Kidney (tissue), 22 donors: ENCODE measurements at places on chromosomes 6 and 20. TPM values are rescaled to one million over a fixed set of nuclear protein-coding genes. Genes with fewer than 3 reads are reported as not detected.

CSE1L gene
- total RNA-seq: 39.6 TPM

GRCh38 chr6:11806561-11807317 is 28.1 kb upstream of the ADTRP start:
- H3K36me3 ChIP-seq: no peaks in the 10 kb centered on the region
- no peaks in the 10 kb centered on the region for H3K27me3 ChIP-seq
- no peak overlapping the region for H3K4me3 ChIP-seq
- H3K4me1 ChIP-seq: peaks cover 7% of the 10 kb centered on the region
- DNase-seq: no peak

PNLDC1 gene
- total RNA-seq: not detected

EYS gene
- not detected for total RNA-seq

- H3K4me1 ChIP-seq: peaks cover 13% of the 10 kb centered on the region
- H3K27me3 ChIP-seq: peaks cover 54% of the 10 kb centered on the region
- no peak overlapping the region for H3K27ac ChIP-seq
- H3K4me3 ChIP-seq: peak overlapping the region; percentile 57
- peak; percentile 47 for DNase-seq
Measured at GRCh38 chr6:30100585-30101443, 12.1 kb downstream of the TRIM31 start.

NELFE gene
- 62.0 TPM for total RNA-seq

GRCh38 chr6:91088515-91088914 is 501.6 kb upstream of the MAP3K7 start:
- H3K27ac ChIP-seq: no peak overlapping the region
- no peak for DNase-seq
- no peaks in the 10 kb centered on the region for H3K4me1 ChIP-seq
- H3K4me3 ChIP-seq: no peak overlapping the region
- no peaks in the 10 kb centered on the region for H3K36me3 ChIP-seq
- no peaks in the 10 kb centered on the region for H3K27me3 ChIP-seq

GRCh38 chr20:41213150-41213820 is 75.9 kb downstream of the PLCG1 start:
- H3K27me3 ChIP-seq: no peaks in the 10 kb centered on the region
- DNase-seq: no peak
- no peak overlapping the region for H3K27ac ChIP-seq
- H3K4me3 ChIP-seq: no peak overlapping the region
- H3K36me3 ChIP-seq: no peaks in the 10 kb centered on the region

DNA sequence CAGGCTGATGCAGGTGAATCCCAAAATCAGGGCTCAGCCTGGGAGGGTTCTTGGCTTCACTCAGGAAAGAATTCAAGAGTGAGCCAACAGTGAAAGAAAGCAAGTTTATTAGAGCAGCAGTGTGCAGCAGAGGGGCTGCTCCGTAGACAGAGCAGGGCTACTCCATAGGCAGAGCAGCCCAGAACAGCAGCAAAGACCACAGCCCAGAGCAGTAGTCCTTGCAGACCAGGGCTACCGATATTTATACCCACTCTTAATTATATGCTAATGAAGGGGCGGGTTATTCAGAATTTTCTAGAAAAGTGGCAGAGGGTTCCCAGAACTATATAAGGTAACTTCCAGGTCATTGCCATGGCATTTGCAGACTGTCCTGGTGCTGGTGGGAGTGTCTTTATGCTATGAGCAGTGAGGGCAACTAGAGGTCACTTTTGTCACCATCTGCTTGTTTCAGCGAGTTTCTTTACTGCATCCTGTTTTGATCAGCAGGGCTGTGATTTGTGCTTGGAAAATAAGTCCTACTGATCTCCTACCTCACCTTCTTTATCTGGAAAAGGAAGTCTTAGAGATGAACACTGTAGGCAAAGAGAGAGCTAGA is 39.8 kb upstream of the PTPN1 start:
- no peaks in the 10 kb centered on the region for H3K27me3 ChIP-seq
- DNase-seq: peak; percentile 62
- peak overlapping the region; percentile 59 for H3K27ac ChIP-seq
- no peaks in the 10 kb centered on the region for H3K36me3 ChIP-seq
- no peaks in the 10 kb centered on the region for H3K4me1 ChIP-seq

DNA sequence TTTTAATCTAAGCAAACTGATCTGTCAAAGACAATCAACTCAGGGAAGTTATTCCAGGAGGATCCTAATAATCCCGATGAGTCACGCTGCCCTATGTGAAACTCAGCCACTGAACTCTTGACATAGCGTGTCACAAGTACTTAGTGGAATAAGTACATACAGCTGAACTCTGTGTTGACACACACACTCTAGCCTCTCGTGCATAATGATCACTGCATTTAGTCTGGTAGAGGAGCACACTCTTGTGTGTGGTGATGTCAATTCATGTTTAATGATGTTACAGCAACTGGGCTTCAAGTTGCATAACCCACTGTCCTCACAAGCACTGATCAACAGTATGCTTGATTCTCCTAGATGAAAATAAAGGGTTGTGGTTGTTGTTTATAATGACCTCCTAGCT is 148.3 kb downstream of the HACE1 start:
- no peaks in the 10 kb centered on the region for H3K27me3 ChIP-seq
- H3K4me3 ChIP-seq: no peak overlapping the region
- no peak for DNase-seq
- H3K36me3 ChIP-seq: no peaks in the 10 kb centered on the region
- H3K4me1 ChIP-seq: no peaks in the 10 kb centered on the region
- no peak overlapping the region for H3K27ac ChIP-seq

TMEM200A gene
- 17.9 TPM for total RNA-seq

GRCh38 chr6:39530201-39530759 is 194.9 kb downstream of the KIF6 start:
- H3K27me3 ChIP-seq: no peaks in the 10 kb centered on the region
- H3K4me1 ChIP-seq: no peaks in the 10 kb centered on the region
- H3K27ac ChIP-seq: no peak overlapping the region
- H3K36me3 ChIP-seq: no peaks in the 10 kb centered on the region
- H3K4me3 ChIP-seq: no peak overlapping the region

GRCh38 chr6:82364087-82365015 is 734 bp downstream of the TPBG start:
- H3K36me3 ChIP-seq: no peaks in the 10 kb centered on the region
- H3K4me1 ChIP-seq: no peaks in the 10 kb centered on the region
- H3K27ac ChIP-seq: peak overlapping the region; percentile 75
- DNase-seq: peak; percentile 81
- peak overlapping the region; percentile 79 for H3K4me3 ChIP-seq

NT5DC1 gene
- 41.7 TPM for total RNA-seq

GRCh38 chr6:30820193-30820592 is 64.1 kb upstream of the DDR1 start:
- H3K27me3 ChIP-seq: no peaks in the 10 kb centered on the region
- no peaks in the 10 kb centered on the region for H3K36me3 ChIP-seq
- H3K4me3 ChIP-seq: no peak overlapping the region
- peaks cover 7% of the 10 kb centered on the region for H3K4me1 ChIP-seq

CLDN20 gene
- not detected for total RNA-seq

DNA sequence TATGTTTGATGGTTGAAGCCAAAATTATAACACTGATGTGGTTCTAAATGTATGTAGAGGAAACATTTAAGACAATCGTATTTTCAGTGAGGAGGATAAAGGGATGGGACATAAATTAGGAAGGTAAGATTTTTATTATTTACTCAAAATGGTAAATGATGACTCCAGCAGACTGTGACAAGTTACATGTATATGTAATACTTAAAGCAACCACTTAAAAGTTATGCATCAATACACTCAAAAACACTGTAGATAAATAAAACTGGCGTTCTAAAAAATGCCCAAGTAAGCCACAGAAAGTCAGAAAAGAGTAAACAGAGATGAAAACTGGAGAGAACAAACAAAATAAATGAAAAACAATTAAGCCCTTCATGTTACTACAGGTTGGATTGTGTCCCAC is 18.7 kb downstream of the HLA-DMB start:
- no peaks in the 10 kb centered on the region for H3K4me1 ChIP-seq
- H3K27me3 ChIP-seq: no peaks in the 10 kb centered on the region
- no peak overlapping the region for H3K27ac ChIP-seq
- DNase-seq: no peak
- no peaks in the 10 kb centered on the region for H3K36me3 ChIP-seq
- H3K4me3 ChIP-seq: no peak overlapping the region

DNA sequence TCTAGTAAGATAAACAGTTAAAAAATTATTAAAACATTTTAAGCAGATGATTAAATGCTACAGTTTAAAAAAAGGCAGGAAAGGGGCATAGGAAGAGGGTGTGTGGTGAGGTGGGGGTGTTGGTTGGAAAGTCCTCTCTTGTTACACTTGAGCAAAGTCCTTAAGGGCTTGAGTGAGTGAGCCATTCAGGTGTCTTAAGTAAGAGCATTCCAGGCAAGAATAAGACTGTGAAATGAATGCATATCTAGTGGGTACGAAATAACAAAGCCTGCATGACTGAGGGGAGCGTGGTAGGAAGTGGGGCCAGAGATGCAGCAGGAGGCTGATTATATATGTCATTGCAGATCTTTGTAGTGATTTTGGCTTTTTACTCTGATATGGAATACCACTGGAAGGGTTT is 5.1 kb downstream of the CDKAL1 start:
- no peaks in the 10 kb centered on the region for H3K27me3 ChIP-seq
- no peaks in the 10 kb centered on the region for H3K4me1 ChIP-seq
- no peaks in the 10 kb centered on the region for H3K36me3 ChIP-seq
- DNase-seq: no peak
- H3K27ac ChIP-seq: no peak overlapping the region

CEP57L1 gene
- total RNA-seq: 10.6 TPM

DNA sequence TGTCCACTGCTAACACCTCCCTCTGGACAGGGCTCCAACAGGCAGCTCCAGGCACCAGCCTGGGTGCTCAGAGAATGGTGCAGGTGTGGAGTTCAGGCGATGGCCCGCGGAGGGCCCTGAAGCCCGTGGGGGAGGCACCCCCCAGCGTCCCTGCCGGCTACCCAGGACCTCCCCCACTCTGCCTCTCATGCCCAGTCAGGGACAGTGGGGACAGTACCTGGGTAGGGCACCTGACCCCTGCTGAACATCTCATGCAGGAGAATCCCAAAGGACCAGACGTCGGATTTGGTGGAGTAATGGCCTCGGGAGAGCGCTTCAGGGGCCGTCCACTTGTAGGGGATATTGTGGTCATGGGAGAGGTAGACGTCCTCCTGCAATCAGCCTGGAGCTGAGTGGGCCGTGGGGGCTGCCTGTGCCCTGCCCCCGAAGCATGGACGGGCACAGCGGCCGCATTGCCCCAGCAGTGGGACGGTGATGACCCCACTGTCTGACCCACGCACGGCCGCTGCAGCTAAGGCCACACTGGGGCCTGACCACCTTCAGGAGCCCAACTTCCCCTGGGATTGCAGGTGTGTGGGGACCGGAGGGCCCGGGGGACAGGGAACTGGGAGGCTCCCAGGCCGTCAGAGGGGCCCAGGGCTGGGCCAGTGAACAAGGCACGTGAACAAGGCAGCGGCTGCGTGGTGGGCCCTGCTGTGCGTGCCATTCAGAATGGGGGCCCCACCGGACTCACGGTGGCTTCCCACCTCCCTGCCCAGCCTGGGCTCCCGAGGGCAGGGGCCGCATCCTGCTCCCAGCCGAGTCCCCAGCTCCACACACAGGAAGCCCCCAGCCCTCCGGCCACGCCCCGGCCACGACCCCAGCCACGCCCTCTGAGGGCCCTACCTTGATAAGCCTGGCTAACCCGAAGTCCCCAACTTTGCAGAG is 7.1 kb downstream of the PTK6 start:
- no peaks in the 10 kb centered on the region for H3K4me1 ChIP-seq
- no peak overlapping the region for H3K4me3 ChIP-seq
- no peaks in the 10 kb centered on the region for H3K27me3 ChIP-seq
- H3K36me3 ChIP-seq: no peaks in the 10 kb centered on the region

GRCh38 chr6:11230158-11231107 is 2.0 kb downstream of the NEDD9 start:
- no peaks in the 10 kb centered on the region for H3K36me3 ChIP-seq
- peaks cover 9% of the 10 kb centered on the region for H3K4me1 ChIP-seq
- H3K27ac ChIP-seq: peak overlapping the region; percentile 92
- no peaks in the 10 kb centered on the region for H3K27me3 ChIP-seq
- H3K4me3 ChIP-seq: peak overlapping the region; percentile 85

DNA sequence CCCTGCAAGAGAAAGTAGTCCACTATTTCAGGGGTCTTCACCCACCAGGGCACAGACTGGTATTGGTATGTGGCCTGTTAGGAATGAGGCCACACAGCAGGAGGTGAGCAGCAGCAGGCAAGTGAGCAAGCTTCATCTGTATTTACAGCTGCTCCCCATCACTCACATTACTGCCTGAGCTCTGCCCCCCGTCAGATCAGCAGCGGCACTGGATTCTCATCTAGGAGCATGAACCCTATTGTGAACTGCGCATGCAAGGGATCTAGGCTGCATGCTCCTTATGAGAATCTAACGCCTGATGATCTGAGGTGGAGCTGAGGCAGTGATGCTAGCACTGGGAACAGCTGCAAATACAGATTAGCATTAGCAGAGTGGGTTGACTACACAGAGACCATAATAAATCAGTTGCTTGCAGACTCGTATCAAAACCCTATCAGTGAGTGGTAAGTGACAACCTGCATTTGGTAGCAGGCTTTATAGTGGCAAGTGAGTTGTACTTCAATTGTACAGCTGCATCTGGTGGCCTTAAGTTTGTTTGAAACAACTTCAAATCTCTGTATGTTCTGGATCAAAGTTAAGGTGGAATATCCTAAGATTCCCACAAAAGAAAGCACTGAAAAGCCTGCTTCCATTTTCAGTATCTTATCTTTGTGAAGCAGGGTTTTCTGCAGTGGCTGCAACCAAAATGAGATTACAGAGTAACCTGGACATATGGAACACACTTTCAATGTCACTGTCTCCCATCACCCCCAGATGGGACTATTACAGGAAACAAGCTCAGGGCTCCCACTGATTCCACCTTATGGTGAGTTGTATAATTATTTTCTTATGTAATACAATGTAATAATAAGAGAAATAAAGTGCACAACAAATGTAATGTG is 12.8 kb downstream of the C6orf141 start:
- no peak overlapping the region for H3K27ac ChIP-seq
- H3K4me3 ChIP-seq: no peak overlapping the region
- H3K4me1 ChIP-seq: no peaks in the 10 kb centered on the region
- H3K27me3 ChIP-seq: no peaks in the 10 kb centered on the region
- H3K36me3 ChIP-seq: no peaks in the 10 kb centered on the region
- DNase-seq: no peak

GRCh38 chr20:38426006-38426897 is 8.9 kb downstream of the SNHG17 start:
- H3K4me1 ChIP-seq: no peaks in the 10 kb centered on the region
- no peak overlapping the region for H3K27ac ChIP-seq
- H3K36me3 ChIP-seq: peaks cover 9% of the 10 kb centered on the region
- no peak for DNase-seq
- no peak overlapping the region for H3K4me3 ChIP-seq

GRCh38 chr20:39876976-39877635 is 811.9 kb downstream of the MAFB start:
- no peak overlapping the region for H3K27ac ChIP-seq
- H3K4me3 ChIP-seq: no peak overlapping the region
- H3K4me1 ChIP-seq: peaks cover 5% of the 10 kb centered on the region

ZHX3 gene
- total RNA-seq: 153 TPM

GRCh38 chr6:20260360-20260759 is 48.1 kb upstream of the MBOAT1 start:
- H3K4me3 ChIP-seq: no peak overlapping the region
- no peaks in the 10 kb centered on the region for H3K36me3 ChIP-seq
- H3K4me1 ChIP-seq: no peaks in the 10 kb centered on the region
- H3K27ac ChIP-seq: no peak overlapping the region
- no peaks in the 10 kb centered on the region for H3K27me3 ChIP-seq

DNA sequence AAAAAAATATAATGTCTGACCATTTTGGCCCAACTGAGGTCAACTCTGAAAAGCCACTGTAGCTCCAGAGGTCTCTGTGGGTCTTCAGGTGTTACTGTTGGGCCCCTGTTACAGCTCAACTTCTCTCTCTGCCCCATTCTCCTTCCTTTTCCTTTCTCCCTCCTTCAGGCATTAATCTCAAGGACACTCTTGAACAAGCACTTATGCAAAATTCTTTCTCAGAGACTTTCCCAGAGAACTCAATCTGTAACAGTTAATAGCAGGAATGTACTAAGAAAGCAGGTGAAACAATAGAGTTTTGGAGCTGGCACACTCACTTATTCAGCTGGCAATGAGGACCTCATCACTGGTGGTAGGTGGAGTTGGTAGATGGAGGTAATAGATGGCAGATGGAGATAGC is 31.9 kb upstream of the SLC22A3 start:
- H3K27ac ChIP-seq: no peak overlapping the region
